Stimulated activated CD8-positive, alpha-beta memory T cell treated with anti-CD3 and anti-CD28 coated beads, Interleukin-7, amount 100 ng/mL, for 48 hours (primary cell): ENCODE measurements at places on chromosomes 13 and 19.
A peak's percentile ranks its signal among the peaks of the same experiment; 100 is the strongest.

- DNase-seq, result no peak
Observed at GRCh38 chr13:44439452-44440024, 65.9 kb downstream of the SERP2 start.

- no peak for DNase-seq
Observed at GRCh38 chr13:25168790-25169189, 3.3 kb downstream of the AMER2 start.

DNA sequence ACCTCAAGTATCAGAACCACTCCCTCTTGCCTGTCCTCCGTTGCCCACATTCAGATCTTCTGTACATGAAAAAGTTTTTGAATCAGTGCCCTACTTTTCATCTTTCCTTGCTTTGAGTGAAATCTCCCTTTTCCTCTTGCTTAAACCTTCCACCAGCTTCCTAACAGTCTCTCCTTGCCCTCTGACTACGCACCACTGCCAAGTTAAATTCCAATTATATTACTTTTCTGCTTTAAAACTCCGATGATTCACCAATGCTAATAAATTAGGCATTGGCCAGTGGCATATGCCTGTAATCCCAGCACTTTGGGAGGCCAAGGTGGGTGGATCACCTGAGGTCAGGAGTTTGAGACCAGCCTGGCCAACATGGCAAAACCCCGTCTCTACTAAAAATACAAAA is 30.7 kb upstream of the RFXAP start:
- DNase-seq, result no peak

- no peak for DNase-seq
Observed at GRCh38 chr13:28719227-28720055, 671 bp upstream of the SLC46A3 start.

DNA sequence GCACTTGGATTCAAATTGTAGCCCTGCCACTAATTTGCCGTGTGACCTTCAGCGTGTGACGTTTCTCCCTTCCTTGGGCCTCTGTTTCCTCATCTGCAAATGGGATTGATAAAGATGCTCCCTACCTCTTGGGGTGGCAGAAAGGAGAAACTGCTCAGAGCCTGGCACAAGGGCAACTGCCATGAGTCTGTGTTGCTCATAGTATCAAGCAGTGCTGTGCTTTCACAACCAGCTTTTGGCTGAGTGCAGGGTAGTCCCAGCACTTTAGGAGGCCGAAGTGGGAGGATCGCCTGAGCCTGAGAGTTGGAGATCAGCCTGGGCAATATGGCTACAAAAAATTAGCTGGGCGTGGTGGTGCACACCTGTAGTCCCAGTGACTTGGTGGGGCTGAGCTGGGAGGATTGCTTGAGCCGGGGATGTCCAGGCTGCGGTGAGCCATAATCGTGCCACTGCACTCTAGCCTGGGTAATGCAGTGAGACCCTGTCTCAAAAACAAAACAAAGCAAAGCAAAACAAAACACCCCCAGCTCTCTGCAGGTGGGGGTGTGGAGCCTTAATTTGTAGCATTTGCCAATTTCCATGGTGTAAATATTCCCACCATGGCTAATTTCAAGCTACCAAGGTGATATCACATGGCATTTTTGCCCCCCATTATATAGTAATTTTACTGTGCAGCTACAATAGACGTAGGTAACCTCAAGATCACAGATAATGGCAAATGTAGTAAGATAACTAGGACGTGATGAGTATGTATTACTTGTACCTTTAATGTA is 1.6 kb upstream of the MARK4 start:
- DNase-seq, result no peak

GRCh38 chr19:13881251-13881691 is 4.3 kb downstream of the NANOS3 start:
- DNase-seq, result no peak

DNA sequence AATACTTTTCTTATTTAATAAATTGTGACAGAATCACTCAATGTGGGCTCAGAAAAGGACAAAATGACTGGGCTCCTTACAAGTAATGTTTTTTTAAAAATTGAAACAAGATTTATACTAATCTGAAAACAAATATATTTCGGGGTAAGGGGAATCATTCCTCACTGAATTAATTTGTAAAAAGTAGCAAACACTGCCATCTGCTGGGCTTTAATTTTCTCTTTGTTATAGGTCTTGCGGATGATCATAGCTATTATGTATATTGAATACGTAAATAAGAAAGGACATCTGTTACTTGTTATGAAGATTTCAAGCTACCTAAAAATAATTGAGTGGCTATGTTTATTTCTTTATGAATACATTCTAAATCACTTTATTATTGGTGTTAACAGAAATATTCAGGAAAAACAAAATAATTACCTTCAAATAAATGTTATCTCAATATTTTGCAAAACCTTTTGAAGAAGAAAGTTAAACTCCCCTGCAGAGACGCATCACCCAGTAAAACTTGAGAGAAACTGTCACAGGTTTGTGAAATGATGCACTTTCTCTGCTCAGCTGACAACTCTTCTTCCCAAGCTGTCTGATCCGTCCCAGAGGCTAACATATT is 17.8 kb upstream of the ENOX1 start:
- DNase-seq, result no peak

DNA sequence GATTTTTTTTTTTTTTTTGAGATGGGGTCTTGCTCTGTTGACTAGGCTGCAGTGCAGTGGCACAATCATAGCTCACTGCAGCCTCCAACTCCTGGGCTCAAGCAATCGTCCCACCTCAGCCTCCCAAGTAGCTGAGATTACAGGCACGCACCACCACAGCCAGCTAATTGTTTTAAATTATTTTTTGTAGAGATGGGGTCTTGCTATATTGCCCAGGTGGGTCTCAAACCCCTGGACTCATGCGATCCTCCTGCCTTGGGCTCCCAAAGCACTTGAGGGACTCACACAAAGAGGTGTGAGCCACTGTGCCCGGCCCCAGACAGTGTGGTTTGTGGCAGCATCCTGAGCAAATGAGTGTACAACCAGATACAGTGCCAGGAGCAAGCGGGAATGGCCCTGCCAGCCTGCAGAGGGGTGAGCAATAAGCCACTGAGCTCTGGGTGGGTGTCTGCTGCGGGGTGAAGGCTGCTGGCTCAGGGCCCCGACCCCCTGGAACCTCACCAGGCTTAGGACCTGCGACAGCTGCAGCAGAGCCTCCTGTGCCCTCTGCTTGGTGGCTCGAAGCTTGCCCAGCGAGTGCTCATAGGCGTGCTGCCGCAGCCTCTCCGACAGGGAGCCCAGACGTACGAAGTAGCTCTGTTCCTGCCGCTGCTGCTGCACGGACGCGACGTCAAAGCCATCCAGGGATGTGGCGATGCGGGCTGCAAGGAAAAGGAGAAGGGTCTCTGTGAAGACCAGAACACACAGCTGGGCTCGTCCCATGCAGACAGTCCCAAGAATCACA is 15.9 kb upstream of the TICAM1 start:
- DNase-seq, result no peak

DNA sequence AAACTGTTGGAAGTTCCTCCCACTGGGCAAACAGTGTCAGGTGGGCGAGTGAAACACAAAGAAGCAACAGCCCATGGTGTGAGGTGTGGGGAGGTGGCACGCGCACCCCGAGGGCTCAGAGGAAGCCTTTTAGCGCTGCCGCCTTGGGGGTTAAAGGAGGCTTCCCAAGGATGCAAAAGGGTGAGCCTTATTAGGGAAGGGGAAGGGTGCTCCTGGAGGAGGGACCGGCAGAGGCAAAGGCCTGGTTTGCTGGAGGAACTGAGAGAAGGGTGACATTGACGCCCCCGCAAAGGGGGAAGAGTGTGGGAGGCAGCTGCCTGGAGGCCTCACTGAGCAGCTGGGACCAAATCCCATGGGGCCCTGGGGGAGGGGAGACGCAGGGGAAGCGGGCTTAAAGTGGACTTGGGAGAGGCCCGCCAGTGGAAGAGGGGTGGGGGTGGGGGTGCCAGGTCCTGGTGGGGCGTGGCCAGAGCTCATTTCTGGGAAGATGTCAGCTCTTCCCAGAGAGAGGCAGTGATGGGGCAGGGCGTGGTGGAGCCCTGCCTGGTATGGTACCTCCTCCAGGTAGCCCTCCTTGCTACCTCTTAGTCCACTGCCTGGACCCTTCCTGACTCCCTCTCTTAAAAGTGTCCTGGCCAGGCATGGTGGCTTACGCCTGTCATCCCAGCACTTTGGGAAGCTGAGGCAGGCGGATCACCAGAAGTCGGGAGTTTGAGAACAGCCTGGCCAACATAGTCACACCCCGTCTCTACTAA is 12.0 kb upstream of the FCHO1 start:
- DNase-seq, result no peak

DNA sequence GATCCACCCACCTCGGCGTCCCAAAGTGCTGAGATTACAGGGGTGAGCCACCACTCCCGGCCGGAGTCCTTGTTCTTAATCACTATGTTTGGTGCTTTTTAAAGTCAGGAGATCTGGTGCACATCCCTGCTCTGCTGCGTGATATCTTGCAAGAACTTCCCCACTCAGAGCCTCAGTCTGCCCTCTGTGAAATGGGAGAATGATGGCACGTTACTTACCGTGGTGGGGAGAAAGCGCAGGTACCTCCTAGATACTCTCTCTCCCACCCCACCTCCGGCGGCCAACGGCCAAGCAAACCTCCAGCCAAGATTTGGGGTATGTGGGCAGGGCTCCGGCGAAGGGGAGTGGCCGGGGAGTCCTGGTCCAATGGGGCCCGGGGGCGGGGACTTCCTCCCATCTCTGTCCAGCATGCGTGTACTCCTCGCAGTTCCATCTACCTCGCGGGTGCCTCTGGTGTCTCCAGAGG is at the start of gene RYR1:
RYR1 (plus strand) TSS at position 424 of the 466 bp plus-strand sequence. CDS start 139 bp downstream, outside the sequence.
- DNase-seq, result peak; percentile 30

GRCh38 chr13:95463531-95463930 is 89.0 kb upstream of the CLDN10 start:
- DNase-seq, result no peak

DNA sequence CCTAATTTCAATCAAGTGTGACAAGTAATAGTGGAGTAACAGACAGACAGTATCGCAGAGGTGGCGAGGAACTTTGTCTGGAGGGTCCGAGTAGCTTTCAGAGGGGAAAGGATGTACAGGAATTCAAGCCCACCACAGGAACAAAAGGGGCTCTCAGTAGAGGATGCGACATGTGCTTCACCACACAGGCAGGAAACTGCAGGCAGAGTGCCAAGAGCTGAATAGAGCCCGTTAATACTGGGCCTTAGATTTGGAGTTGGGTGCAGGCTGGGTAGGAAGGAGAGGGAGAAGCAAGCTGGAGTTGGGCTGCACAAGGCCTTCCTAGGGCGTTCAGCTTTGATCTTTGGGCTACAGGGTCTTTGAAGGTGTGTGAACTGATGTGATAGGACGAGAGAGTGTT is 1.2 kb downstream of the CCDC70 start:
- DNase-seq, result no peak

GRCh38 chr19:48966541-48967345 is 1.6 kb downstream of the FTL start:
- no peak for DNase-seq

DNA sequence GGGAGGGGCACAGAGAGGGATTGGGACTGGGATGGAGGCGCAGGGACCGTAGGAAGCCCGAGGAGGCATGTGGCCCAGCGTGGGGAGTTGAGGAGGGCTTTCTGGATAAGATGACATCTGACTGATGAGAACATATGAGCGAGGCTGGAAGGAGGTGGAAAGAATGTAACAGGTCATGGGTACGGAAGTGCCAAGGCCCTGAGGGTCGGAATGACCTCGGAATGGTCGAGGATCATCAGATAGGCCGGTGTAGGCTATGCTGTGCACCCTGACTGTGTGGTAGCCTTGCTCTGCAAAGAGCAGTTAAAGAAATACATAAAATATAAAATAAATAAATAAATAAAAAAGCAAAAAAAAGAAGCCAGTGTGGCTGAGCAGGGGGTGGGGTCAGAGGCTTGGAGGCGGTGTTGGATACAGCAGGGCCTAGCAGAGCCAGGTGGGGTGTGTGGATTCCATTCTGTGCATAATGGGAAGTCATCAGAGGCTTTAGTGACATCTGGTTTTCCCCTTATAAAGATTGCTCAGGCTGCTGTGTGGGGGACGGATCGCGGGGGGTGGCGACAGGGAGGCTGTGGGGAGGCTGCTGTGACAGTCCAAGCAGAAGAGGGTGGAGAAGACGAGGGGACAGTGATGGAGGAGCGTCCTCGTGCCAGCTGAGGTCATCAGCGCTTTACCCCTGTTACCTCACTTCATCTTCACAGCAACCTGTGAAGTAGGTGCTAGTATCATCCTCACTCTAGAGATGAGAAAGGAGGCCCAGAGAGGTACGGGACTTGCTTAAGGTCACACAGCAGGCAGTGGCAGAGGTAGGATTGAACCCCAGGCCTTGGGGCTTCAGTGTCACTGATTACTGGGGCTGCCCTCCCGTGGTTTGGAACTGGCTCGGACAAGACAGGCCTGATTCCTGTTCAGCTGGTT is 5.0 kb downstream of the PAK4 start:
- DNase-seq, result no peak

- DNase-seq, result no peak
Observed at GRCh38 chr13:39811696-39812095, 156.2 kb downstream of the COG6 start.

DNA sequence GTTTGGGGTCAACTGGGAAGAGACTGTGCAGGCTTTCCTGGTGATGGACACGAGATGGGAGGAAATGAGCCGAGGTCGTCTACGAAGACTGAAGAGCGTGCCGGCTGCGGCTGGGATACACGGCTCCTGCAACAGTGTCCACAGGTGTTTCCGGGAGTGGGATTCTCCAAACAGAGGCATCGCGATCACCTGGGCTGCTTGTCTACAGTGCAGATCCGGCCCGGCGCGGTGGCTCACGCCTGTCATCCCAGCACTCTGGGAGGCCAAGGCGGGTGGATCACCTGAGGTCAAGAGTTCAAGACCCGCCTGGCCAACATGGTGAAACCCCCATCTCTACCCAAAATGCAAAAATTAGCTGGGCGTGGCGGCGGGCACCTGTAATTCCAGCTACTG is 11.6 kb upstream of the SLC39A3 start:
- no peak for DNase-seq

DNA sequence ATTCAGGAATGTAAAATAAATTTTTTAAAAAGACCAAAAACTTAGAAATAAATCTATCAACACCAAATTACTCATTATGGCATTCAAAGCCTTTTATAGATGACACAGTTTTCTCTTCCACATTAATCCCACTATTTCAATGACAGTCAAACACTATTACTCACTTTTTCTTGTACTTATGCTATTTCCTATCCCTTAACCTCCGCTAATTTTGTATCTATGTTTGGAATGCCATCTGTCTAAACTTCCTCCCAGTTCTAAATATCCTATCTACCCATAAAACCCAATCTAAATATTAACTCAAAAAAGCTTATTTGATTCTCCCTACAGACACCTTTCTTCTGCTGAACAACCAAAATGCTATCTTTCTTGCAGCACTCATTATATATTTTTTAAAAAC is 203.5 kb downstream of the ENOX1 start:
- no peak for DNase-seq

- no peak for DNase-seq
Observed at GRCh38 chr13:97724450-97724849, 229.0 kb upstream of the IPO5 start.

DNA sequence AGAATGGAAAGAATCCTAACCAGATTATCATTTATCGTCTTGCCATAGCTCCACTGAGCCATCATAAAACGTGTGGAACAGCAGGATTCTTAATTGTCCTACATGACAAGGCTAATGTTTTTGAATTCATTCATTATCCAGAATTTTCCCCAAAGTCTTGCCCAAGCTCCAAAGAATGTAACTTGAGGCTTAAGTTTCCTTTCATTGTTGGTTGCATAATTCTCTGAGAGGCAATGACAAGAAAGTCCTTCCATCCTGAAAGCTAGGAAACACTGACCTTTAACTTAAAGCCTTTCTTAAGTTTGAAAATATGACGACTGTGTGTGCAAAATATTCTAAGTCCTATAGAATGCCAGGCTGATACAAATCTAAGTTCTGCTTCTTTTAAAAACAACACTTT is 546.1 kb downstream of the SUCLA2 start:
- no peak for DNase-seq
